ENCODE measurements at places on chromosomes 3 and 15.
A peak's percentile ranks its signal among the peaks of the same experiment; 100 is the strongest.

GRCh38 chr3:134721214-134721613 is 70.4 kb upstream of the KY start:
- no peaks in the 10 kb centered on the region for H3K27me3 ChIP-seq
- H3K27ac ChIP-seq, result no peak overlapping the region
- H3K4me3 ChIP-seq, result no peak overlapping the region
- no peaks in the 10 kb centered on the region for H3K36me3 ChIP-seq
- DNase-seq, result no peak

DNA sequence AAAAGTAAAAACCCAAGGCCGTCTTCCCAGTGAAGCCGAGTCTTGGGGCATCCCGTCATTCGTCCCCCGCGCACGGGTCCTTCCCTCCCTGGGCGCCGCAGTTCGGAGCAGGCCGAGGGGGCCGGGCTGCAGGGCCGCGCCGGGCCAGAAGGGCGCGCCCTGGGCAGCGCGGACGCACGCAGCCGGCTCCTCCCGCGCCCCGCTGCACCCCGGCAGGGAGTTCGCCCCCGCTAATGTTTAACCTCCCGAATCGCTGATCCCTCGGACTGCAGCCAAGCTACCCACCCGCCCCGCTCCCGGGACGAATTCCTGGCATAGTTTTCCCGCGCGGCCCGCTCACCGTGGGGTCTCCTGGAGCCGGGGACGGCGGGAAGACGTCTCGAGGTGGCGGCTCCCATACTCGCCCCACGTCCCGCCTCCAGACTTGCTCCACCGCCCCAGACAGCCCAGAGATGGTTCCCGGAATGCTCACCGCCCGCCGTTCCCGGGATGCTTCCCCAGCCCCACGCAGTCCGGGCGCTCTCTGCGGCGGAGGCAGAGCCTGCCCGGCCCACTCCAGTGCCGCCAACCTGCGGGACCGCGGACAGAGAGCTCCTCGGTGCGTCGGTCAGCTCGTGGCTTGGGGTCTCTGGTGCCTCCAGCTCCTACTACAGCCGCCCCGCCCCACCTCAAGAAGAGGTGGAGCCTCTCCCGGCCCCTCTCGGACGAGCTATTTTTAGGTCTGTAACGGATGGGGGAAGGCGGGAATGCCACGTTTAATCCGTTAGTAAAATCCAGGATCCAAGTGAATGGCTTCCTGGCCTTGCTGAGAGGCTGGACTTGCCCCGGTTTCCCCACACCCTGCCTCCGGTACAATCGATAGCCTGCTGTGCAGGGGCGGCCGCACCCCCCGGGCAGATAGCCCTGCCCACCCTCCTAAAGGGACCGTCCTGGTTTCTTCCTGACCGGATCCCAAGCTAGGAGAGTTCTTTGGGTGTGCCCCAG is at the start of gene DZIP1L:
DZIP1L (minus strand) TSS at position 621 of the 984 bp plus-strand sequence. CDS start 11,637 bp downstream, outside the sequence.
- no peaks in the 10 kb centered on the region for H3K36me3 ChIP-seq
- DNase-seq, result no peak
- H3K4me1 ChIP-seq, result peaks cover 6% of the 10 kb centered on the region
- no peaks in the 10 kb centered on the region for H3K27me3 ChIP-seq
- H3K27ac ChIP-seq, result peak within 1 kb of the TSS; percentile 97

DNA sequence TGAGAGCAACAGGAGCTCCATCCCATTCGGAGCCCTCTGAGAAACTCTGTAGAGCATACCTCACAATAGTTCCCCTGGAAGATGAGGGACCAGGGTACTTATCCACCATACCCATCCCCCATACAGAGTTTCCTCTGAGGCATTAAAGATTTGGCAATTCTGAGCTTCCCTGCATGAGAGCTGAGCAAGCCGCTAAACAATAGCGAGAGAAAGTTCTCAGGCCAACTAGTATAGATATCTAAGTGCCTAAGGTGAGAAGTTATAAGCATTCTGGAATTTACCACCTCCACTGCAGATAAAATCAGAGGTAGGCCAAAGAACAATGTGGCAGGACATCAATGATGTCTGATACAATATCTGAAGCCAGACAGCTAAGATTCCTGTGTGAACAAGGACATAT is 129.1 kb upstream of the MBNL1 start:
- no peak overlapping the region for H3K27ac ChIP-seq
- no peak for DNase-seq
- no peaks in the 10 kb centered on the region for H3K27me3 ChIP-seq
- no peaks in the 10 kb centered on the region for H3K36me3 ChIP-seq

- no peak overlapping the region for H3K4me3 ChIP-seq
- H3K4me1 ChIP-seq, result no peaks in the 10 kb centered on the region
These were observed 17.1 kb downstream of the CTXND1 start for GRCh38 chr15:80234883-80235282.

DNA sequence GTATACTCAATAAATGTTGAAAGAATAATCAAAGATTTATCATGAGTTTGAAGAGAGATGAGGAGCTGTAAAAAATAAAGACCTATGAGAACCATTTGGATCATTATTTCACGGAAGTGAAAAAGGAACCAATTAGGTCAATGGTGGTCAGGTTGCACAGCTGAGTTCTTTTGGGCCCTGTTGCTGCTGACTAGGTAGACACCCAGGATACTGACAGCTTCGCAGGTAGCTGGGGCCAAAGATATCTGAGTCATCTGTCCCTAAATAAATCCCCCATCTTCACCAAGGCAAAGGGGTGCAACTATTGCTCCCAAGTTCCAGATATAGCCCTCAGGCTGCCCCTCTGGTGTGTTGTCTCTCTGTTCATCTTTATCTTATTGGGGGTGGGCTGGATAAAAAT is 5.0 kb upstream of the ARL14 start:
- H3K36me3 ChIP-seq, result no peaks in the 10 kb centered on the region
- H3K4me1 ChIP-seq, result no peaks in the 10 kb centered on the region
- no peak overlapping the region for H3K27ac ChIP-seq
- no peak overlapping the region for H3K4me3 ChIP-seq
- H3K27me3 ChIP-seq, result no peaks in the 10 kb centered on the region

DNA sequence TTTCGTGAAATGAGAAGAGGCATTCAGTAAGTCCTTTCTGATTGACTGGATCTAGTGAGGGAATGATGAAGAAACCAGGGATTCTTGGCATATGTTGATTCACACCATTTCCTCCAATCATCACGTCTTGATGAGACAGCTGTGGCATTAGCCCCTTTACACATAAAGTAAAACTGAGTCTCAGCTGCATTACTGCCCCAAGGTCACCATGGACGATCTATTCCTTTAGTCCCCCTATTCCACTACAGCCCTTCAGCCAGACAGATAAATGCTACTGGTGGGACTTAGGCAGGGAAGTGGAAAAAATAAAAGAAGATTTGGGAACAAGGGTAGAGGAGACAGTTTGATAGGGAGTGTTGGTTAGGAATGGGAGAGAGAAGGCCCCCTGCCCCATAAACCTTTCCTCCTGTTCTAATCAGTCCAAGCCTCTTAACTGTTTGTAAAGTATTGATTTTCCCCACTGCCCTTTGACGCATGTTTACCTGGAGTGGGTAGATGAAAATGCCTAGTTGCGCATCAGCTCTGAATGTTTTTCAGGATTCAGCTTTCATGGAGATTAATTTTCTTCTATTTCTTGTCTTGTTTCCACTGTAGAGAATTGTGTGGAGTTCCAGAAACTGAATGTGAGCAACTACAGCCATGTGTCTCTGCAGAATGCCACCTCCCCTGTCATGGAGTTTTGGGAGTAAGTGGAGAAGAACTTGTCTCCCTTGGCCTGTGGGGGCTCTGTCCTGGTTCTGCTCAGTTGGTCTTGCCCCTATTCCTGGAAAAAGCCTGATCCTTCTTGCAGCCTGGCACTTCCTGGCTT is 6.9 kb downstream of the SLC6A11 start:
- H3K27ac ChIP-seq, result no peak overlapping the region
- DNase-seq, result no peak
- no peaks in the 10 kb centered on the region for H3K36me3 ChIP-seq
- no peak overlapping the region for H3K4me3 ChIP-seq

- DNase-seq, result no peak
- no peaks in the 10 kb centered on the region for H3K36me3 ChIP-seq
- no peak overlapping the region for H3K4me3 ChIP-seq
These were observed 470.4 kb downstream of the ROBO1 start for GRCh38 chr3:79297245-79297960.

DNA sequence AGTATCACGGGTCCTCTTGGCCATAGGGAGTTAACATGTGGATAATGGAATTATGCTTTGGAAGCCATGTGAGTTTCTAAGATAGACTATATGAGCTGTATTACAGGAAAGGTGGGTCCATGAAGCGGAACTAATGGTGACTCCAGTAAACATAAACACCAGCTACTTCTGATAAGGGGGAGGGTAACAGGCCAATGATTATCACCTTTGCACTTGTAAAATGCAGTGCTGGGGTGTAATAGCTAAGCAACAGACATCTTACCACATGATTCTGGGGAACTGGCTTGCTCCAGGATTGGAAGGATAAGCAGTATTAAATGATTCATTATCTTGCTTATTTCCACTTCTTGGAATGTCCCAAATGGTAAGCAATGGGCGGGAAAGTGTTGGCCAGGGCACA is 61.4 kb upstream of the CD47 start:
- no peaks in the 10 kb centered on the region for H3K36me3 ChIP-seq
- H3K27ac ChIP-seq, result no peak overlapping the region
- no peaks in the 10 kb centered on the region for H3K4me1 ChIP-seq

DNA sequence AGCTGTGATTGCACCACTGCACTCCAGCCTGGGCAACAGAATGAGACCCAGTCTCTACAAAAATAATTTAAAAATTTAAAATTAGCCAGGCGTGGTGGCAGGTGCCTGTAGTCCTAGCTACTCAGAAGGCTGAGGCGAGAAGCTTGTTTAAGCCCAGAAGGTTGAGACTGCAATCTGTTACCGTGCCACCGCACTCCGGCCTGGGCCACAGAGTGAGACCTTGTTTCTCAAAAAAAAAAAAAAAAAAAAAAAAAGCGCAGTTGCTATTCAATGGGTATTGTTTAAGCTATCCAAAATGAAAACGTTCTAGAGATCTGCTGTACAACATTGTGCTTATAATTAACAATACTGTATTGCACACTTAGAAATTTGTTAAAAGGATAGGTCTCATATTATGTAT is 24.0 kb downstream of the ZNF148 start:
- H3K4me1 ChIP-seq, result peaks cover 65% of the 10 kb centered on the region
- DNase-seq, result no peak
- H3K36me3 ChIP-seq, result no peaks in the 10 kb centered on the region
- no peak overlapping the region for H3K27ac ChIP-seq
- H3K4me3 ChIP-seq, result no peak overlapping the region

DNA sequence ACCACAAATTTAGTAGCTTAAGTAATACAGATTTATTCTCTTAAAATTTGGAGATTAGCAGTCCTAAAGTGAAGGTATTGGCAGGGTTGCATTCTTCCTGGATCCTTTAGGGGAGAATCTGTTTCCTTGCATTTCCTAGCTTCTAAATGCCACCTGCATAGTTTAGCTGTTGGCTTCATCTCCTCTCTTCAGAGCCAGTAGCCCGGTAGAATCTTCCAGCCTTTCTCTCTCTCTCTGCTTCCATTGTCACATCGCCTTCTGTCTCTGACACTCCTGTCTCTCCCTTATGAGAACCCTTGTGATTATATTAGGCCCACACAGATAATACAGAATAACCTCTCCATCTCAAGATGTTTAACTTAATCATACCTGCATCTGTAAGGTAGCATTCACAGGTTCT is 21.4 kb downstream of the FAM98B start:
- H3K4me3 ChIP-seq, result no peak overlapping the region
- H3K27me3 ChIP-seq, result no peaks in the 10 kb centered on the region
- H3K27ac ChIP-seq, result no peak overlapping the region
- no peak for DNase-seq
- no peaks in the 10 kb centered on the region for H3K4me1 ChIP-seq

- no peak overlapping the region for H3K4me3 ChIP-seq
- no peaks in the 10 kb centered on the region for H3K4me1 ChIP-seq
- H3K36me3 ChIP-seq, result no peaks in the 10 kb centered on the region
- no peak for DNase-seq
- no peaks in the 10 kb centered on the region for H3K27me3 ChIP-seq
These were observed 41.0 kb upstream of the C15orf61 start for GRCh38 chr15:67479781-67480505.

GRCh38 chr15:55789066-55789660 is 46.2 kb upstream of the PRTG start:
- peaks cover 12% of the 10 kb centered on the region for H3K4me1 ChIP-seq
- DNase-seq, result no peak
- no peaks in the 10 kb centered on the region for H3K36me3 ChIP-seq
- H3K27me3 ChIP-seq, result no peaks in the 10 kb centered on the region

GRCh38 chr3:151290673-151291072 is 12.3 kb upstream of the P2RY14 start:
- no peaks in the 10 kb centered on the region for H3K36me3 ChIP-seq
- no peak for DNase-seq
- no peaks in the 10 kb centered on the region for H3K4me1 ChIP-seq
- no peak overlapping the region for H3K4me3 ChIP-seq

- H3K36me3 ChIP-seq, result peaks cover 7% of the 10 kb centered on the region
- peaks cover 46% of the 10 kb centered on the region for H3K4me1 ChIP-seq
- H3K4me3 ChIP-seq, result no peak overlapping the region
- H3K27ac ChIP-seq, result peak overlapping the region; percentile 73
- H3K27me3 ChIP-seq, result no peaks in the 10 kb centered on the region
These were observed 26.2 kb upstream of the SPTBN5 start for GRCh38 chr15:41919954-41920538.

DNA sequence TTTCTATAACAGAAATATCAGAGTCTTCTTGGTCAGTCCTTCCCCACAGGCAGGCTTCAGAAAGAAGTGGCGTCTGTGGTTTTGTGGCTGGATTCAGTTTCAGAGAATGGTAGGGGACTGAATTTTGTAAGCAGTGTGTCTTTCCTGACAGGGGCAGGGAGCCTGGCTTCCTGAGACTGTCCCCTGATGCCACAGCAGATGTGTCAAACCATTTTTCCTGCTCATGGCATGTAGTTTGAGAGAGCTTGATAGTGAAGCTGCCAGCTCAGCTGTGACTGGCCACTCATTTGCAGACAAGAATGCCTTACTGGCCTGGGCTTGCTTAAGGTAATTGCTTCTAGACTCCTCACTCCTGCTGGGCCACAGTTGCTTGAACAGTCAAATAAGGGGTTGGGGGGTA is 26.4 kb downstream of the LARS2 start:
- no peak overlapping the region for H3K27ac ChIP-seq
- peaks cover 8% of the 10 kb centered on the region for H3K36me3 ChIP-seq
- H3K4me3 ChIP-seq, result no peak overlapping the region
- no peak for DNase-seq

DNA sequence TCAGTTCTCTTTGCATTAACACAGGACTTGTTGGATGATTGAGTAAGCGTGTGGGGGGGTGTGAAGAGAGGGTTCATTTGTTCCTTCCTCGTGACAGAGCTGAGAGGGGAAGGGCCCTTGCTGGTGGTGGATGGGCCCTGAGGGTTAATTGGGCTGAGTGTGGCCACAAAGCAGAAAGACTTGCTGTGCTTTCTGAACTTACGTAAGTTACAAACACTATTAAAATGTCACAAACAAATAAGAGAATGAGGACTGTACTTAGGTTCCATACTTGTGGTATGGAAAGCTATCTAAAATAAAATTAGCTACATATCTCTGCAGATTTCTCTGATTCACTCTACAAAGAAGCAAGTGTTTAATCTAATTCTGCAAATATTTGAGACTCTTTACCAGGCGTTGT is 231.3 kb downstream of the LPP start:
- H3K36me3 ChIP-seq, result no peaks in the 10 kb centered on the region
- DNase-seq, result no peak
- H3K27me3 ChIP-seq, result no peaks in the 10 kb centered on the region
- H3K4me1 ChIP-seq, result peaks cover 89% of the 10 kb centered on the region

Measured in thoracic aorta (tissue), 2 donors.